ENCODE measurements at places on chromosomes 2 and 18. TPM values are rescaled to one million over a fixed set of nuclear protein-coding genes. Genes with fewer than 3 reads are reported as not detected.

The RHBDD1 gene
- 27.3 TPM for total RNA-seq

DNA sequence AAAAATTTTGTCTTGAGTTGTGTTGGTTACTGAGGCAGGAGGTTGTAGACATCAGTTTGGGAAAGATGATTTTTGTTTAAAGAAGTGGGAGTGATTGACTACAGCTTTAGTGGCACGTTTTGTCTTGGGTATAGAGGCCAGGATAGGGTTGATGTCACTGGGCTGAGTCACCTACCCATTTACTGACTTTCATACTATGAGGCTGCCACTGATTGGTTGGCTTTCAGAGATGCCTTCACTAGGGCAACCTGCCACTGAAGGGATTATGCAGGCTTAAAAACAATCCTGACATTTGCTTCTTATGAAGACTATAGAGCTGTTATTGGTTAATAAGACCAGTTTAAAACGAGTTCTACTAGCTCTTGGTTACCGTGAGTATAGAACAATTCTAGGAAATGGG lies 479.1 kb downstream of the SOX11 start:
- H3K27me3 ChIP-seq: no peaks in the 10 kb centered on the region
- H3K27ac ChIP-seq: no peak overlapping the region
- no peak overlapping the region for H3K4me3 ChIP-seq
- H3K36me3 ChIP-seq: no peaks in the 10 kb centered on the region

- no peak for DNase-seq
- no peak overlapping the region for H3K4me3 ChIP-seq
- H3K27ac ChIP-seq: no peak overlapping the region
- H3K4me1 ChIP-seq: no peaks in the 10 kb centered on the region
These were observed 520.9 kb upstream of the ID2 start for GRCh38 chr2:8160959-8161358.

The SEMA4C gene
- total RNA-seq: 60.6 TPM

The PDE1A gene
- total RNA-seq: 14.5 TPM

- no peak overlapping the region for H3K27ac ChIP-seq
- H3K4me1 ChIP-seq: peaks cover 26% of the 10 kb centered on the region
- no peak for DNase-seq
- H3K4me3 ChIP-seq: no peak overlapping the region
These were observed 60.2 kb downstream of the EDAR start for GRCh38 chr2:108928660-108929377.

The CYP26B1 gene
- 6.9 TPM for total RNA-seq

- no peak overlapping the region for H3K27ac ChIP-seq
- no peaks in the 10 kb centered on the region for H3K4me1 ChIP-seq
- no peak overlapping the region for H3K4me3 ChIP-seq
- no peaks in the 10 kb centered on the region for H3K27me3 ChIP-seq
- DNase-seq: no peak
- H3K36me3 ChIP-seq: no peaks in the 10 kb centered on the region
These were observed 96.6 kb downstream of the PIEZO2 start for GRCh38 chr18:11052800-11053199.

DNA sequence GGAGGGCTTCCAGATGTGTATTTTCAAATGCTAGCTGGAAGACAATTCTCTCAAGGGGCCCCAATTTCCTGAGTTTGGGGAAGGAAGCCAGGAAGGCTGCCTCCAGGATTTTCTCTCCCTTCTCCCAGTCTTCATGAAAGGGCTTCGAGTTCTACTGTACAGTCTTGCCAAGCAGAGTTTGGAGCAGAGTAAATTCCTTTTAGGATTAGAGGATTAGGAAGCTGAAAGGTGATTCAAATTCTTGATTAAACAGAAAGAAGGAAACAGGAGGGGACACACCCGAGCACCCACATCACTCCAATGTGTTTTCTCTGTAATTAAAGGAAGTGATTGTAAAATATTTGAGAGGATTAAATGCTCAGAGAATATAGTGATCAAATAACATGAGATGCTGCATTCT lies 217.8 kb downstream of the SETBP1 start:
- H3K4me1 ChIP-seq: peaks cover 17% of the 10 kb centered on the region
- H3K4me3 ChIP-seq: no peak overlapping the region
- H3K27me3 ChIP-seq: no peaks in the 10 kb centered on the region
- no peak for DNase-seq
- H3K27ac ChIP-seq: no peak overlapping the region
- no peaks in the 10 kb centered on the region for H3K36me3 ChIP-seq

- no peaks in the 10 kb centered on the region for H3K27me3 ChIP-seq
- no peak overlapping the region for H3K4me3 ChIP-seq
- no peak for DNase-seq
- H3K36me3 ChIP-seq: no peaks in the 10 kb centered on the region
- no peak overlapping the region for H3K27ac ChIP-seq
- peaks cover 9% of the 10 kb centered on the region for H3K4me1 ChIP-seq
These were observed 17.3 kb downstream of the CHCHD5 start for GRCh38 chr2:112601754-112602153.

The CFAP221 gene
- 3.9 TPM for total RNA-seq

DNA sequence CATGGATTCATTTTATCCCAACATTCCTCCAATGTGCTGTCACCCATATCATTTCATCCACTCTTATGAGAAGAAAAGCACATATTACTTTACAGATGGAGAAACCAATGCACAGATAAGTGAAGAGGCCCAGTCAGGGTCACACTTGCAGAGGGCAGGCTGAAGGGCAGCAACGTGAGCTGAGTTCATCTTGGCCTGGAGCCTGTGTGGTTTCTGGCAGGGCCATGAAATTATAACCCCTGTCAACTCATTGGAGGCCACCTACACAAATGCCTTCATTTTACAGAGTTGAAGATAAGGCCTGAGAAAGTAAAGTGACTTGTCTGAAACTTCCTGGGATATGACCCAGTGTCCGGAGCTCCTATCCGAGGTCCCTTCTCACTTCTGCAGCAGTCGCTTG lies 88.4 kb upstream of the NRP2 start:
- H3K27me3 ChIP-seq: no peaks in the 10 kb centered on the region
- no peak overlapping the region for H3K4me3 ChIP-seq
- H3K27ac ChIP-seq: no peak overlapping the region
- no peaks in the 10 kb centered on the region for H3K36me3 ChIP-seq

GRCh38 chr2:233349005-233349998 lies 5.0 kb upstream of the DGKD start:
- H3K27ac ChIP-seq: no peak overlapping the region
- peaks cover 10% of the 10 kb centered on the region for H3K4me1 ChIP-seq
- no peak for DNase-seq
- H3K36me3 ChIP-seq: no peaks in the 10 kb centered on the region
- H3K4me3 ChIP-seq: no peak overlapping the region

DNA sequence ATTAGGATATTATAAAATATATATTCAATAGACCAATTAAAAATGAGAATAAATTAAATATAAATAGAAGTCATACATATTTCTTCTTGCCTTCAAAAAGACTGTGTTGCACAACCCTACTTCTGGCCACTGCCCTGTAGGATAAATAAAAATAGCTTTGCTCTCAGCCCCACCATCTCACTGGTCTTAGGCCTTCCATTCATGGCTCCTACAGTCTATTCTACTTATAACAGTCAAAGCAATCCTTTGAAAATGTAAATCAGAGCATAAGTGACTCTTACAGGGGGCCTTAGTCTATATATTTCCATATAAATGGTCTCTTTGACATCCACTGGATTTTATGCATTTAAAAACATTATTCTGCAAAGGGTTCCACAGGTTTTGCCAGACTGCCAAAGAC lies 72.9 kb downstream of the KLF7 start:
- no peak overlapping the region for H3K4me3 ChIP-seq
- H3K4me1 ChIP-seq: peaks cover 17% of the 10 kb centered on the region
- no peaks in the 10 kb centered on the region for H3K36me3 ChIP-seq
- H3K27me3 ChIP-seq: no peaks in the 10 kb centered on the region
- no peak overlapping the region for H3K27ac ChIP-seq
- DNase-seq: no peak

DNA sequence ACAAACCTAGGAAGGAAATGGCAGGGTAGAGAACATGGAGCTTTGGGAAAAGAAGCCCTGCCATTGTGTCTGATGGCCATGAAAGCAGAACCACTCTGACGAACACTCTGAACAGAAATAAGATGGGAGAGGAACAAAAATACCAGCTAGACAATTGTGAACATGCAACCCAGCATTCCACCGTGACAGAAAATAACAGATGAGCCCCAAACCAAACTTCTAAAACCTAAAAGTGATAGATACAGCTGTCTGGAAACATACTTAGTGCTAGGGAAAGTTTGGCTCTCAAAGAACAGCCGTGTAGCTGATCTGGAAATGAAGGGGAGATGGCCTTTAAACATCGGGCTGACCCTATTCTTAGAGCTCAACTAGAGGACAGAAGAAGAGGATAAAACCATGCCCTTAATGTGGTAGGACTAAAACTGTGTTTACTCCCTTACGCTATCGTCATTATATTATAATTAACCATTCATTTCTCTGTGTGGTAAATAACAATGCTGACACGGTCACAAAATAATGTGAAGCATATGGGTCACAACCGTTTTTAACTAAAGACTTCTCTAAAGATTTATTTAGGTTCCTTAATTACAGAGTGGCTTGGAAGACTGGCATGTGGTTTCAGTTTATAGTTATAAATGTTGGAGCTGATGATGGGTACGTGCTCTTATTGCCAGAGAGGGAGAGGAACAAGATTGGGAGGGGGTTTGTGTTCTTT lies 80.6 kb downstream of the MYO1B start:
- H3K4me1 ChIP-seq: peaks cover 11% of the 10 kb centered on the region
- H3K27ac ChIP-seq: no peak overlapping the region
- H3K36me3 ChIP-seq: no peaks in the 10 kb centered on the region
- DNase-seq: no peak

The GTF3C2 gene
- total RNA-seq: 67.5 TPM

DNA sequence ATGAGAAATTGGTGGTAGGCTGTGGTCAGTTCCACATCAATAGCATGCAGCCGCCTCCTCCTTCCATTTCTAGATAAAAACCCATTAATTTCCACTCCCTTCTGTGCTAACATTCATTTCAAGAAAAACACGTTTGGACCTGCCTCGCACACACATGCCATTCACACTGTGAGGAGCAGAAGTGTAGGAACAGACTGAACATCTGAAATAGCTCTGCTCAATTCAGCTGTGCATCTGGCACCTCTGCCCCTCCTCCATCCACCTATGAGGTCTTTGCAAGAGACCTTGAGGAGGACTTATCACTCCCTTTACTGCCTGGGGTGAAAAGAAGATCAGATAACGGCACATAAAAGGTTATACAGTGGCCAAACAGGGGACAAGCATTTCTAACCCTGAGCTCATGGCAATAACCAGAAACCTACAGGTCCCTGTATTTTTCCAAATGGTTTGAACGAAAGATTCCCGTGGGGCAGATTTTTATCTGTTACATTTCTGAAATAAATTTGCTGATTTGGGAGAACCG lies 30.8 kb upstream of the LRP2 start:
- no peak overlapping the region for H3K27ac ChIP-seq
- no peaks in the 10 kb centered on the region for H3K27me3 ChIP-seq
- no peaks in the 10 kb centered on the region for H3K4me1 ChIP-seq
- DNase-seq: no peak
- no peaks in the 10 kb centered on the region for H3K36me3 ChIP-seq

The C18orf32 gene
- 21.1 TPM for total RNA-seq

GRCh38 chr2:10350761-10351160 lies 48.1 kb downstream of the HPCAL1 start:
- no peak overlapping the region for H3K4me3 ChIP-seq
- H3K27me3 ChIP-seq: no peaks in the 10 kb centered on the region
- no peak overlapping the region for H3K27ac ChIP-seq
- H3K36me3 ChIP-seq: no peaks in the 10 kb centered on the region

- H3K4me3 ChIP-seq: no peak overlapping the region
- no peaks in the 10 kb centered on the region for H3K36me3 ChIP-seq
- no peak for DNase-seq
- H3K27ac ChIP-seq: no peak overlapping the region
- H3K4me1 ChIP-seq: no peaks in the 10 kb centered on the region
- H3K27me3 ChIP-seq: no peaks in the 10 kb centered on the region
These were observed 96.6 kb upstream of the LYPD1 start for GRCh38 chr2:132766573-132766972.

All from vagina (tissue), 2 donors.